Panc1 (cell line): ENCODE measurements at places on chromosomes 12 and 14.

- DNase-seq, result no peak
These were observed 286.9 kb downstream of the ERC1 start for GRCh38 chr12:1277905-1278304.

GRCh38 chr14:94598816-94599655 lies 13.2 kb upstream of the SERPINA3 start:
- no peak for DNase-seq

DNA sequence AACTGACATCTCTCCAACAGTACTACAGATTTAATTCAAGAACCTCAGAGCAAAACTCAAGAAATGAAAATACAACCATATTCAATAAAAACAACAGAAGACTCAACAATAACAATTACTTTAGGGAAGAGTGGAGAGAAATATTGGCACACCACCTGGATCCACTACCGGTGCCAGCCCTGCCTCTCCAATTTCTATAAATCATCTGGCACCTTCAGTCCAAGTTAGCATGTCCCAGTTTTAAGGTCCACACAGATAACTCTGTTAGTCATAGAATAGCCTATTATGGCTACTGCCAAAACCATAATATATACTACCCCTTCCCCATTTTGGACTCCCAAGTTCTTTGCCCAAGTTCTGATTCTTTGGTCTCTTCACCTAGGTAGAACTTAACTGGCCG lies 69.9 kb upstream of the PSMA6 start:
- no peak for DNase-seq

DNA sequence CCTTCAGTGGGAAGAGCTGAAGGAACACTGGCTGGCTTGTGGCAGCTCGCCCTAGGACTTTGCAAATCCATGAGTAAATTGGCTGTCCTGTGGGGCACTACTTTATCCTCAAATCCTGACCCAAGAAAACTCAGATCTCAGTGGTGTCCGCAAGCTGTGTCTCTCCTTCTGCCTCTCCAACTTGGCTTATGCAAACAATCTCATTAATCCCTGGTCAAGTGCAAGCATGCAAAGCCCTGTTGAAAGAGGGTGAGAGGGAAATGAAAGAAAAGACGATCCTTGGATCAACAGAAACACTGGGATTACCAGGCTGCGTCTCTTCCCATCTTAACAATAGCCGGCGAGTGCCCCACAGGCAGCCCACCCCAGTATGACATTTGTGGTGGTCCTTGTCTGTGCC lies 901.6 kb downstream of the BCL11B start:
- DNase-seq, result no peak

GRCh38 chr14:64899958-64900357 lies 14.3 kb upstream of the CHURC1 start:
- DNase-seq, result no peak

DNA sequence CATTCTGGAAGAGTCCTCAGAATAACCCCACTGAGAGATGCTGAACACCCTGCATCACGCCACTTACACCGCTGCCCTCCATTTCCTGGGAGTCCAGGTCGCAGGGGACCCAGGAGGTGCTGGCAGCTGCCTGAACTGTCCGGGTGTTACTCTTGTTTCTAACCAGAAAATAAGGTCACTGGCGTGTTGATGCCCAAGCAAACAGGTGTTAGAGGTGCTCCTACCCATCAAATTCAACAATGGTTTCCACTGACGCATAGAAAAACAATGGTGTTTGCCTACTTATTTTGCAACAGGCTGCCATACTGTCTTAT lies 23.8 kb downstream of the PITPNM2 start:
- DNase-seq, result no peak

DNA sequence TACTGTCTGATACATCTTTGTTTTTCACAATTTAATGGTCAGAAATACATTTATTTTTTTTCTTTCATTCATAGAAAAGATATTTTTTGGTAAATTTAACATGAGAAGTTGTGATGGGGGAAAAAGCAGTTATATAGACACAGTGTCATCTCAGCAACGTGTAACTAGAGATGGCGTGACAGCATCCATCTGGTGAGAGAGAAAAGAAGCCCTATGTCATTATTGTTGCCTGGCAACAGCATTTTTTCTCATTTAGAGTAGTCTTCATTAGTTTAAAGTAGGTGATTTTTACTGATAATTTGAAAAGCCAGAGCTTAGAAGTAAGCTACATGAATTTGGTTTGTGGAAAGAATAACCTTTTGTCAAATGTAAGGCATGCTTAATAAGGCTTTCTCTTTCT lies 128.6 kb downstream of the ACSS3 start:
- no peak for DNase-seq

DNA sequence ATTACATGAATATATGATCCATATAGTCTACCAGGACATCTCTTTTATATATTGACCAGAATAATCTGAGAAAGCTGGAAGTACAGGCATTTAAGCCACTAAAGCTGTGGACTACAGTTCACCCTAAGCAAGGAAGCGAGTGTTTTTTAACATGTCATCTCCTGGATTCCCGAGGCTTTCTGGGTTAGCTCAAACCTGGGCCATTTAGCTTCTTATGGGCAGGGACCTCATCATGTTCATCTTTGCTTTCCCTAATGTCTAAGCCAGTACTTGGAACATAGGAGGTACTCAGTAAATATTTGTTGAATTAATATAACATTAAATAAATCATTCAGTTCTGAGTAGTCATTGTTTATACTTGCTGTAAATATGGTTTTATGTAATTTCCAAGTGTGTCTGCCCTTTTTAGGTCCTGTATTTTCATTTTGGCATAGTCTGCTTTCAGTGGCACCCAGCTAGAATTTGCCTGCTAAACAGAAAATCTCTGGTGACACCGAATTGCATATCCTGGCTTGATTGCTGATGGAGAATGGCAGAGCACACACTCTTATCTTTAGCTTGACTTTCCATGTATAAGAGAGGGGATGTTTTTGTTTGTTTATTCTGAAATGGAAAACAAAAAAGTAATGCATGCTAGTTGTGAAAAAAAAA lies 344.5 kb downstream of the ZFP36L1 start:
- no peak for DNase-seq

- DNase-seq, result no peak
These were observed 15.8 kb downstream of the FAM222A start for GRCh38 chr12:109729371-109729781.

- DNase-seq, result no peak
These were observed 2.6 kb downstream of the IFFO1 start for GRCh38 chr12:6553051-6553868.

- DNase-seq, result no peak
These were observed 98.9 kb downstream of the CMKLR1 start for GRCh38 chr12:108240027-108240785.

- no peak for DNase-seq
These were observed 5.2 kb downstream of the GPR132 start for GRCh38 chr14:105059925-105060565.

DNA sequence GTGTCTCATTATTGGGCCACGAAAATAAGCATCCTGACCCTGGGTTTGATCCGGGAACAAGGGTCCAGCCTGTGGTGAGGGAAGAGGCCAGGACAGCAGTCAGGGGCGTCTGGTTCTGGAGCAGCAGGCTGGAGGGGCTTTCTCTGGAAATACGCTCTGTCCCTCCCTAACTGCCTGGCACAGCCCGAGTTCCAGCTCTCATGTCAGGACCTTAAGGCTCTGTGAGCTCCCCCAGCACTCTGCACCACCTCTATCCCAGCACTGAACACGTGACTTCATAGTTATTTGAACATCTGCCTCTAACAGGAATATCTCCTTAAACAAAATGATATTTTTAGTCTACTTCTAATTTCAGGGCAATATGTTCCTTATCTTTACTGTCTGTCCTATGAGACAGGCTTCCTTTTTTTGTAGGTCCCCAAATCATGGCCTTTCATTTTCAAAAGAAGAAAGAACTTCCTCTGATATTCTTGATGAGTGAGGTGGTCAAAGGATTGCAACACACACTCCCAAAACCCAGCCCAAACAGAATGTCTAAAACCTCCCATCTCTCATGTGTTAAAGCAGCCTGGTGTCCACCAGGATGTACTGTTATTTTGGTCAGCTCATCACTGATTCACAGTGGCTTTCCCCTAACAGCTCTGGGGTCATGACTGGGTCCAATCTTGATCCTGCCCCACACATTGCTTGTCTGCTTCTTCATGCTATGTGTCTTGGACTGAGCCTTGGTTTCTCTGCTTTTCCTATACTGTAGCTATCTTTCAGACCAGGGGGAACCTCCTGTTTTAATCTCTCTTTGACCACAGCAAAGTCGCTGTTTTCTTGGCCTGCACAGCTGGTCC lies 9.7 kb downstream of the AQP6 start:
- no peak for DNase-seq

DNA sequence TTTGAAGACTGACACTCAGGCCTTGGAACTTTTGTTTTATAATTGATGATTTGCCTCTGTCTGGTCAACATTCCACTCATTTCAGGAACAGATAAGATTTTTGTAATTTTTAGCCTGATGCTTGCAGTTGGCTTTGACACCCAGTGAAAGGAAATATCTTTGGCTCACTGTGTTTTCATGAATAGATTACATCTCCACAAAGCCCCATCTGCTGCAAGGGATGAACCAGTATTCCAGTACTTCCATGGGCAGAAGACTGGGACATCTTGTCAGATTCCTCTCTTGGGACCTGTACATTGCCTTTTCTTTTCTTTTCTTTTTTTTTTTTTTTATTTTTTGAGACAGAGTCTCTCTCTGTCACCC lies 28.4 kb downstream of the GSG1 start:
- DNase-seq, result no peak

GRCh38 chr12:6787309-6787708 lies 2.0 kb upstream of the CD4 start:
- no peak for DNase-seq

- DNase-seq, result no peak
These were observed 315 bp downstream of the LTB4R2 start for GRCh38 chr14:24310265-24310645.

- no peak for DNase-seq
These were observed 326.7 kb downstream of the ADGRD1 start for GRCh38 chr12:131280426-131280825.

- peak; percentile 5 for DNase-seq
These were observed 33.8 kb downstream of the STK38L start for GRCh38 chr12:27277846-27278260.

GRCh38 chr14:72311116-72311515 lies 378.9 kb downstream of the RGS6 start:
- DNase-seq, result no peak

GRCh38 chr14:54719406-54719805 lies 152.5 kb downstream of the SAMD4A start:
- DNase-seq, result no peak

DNA sequence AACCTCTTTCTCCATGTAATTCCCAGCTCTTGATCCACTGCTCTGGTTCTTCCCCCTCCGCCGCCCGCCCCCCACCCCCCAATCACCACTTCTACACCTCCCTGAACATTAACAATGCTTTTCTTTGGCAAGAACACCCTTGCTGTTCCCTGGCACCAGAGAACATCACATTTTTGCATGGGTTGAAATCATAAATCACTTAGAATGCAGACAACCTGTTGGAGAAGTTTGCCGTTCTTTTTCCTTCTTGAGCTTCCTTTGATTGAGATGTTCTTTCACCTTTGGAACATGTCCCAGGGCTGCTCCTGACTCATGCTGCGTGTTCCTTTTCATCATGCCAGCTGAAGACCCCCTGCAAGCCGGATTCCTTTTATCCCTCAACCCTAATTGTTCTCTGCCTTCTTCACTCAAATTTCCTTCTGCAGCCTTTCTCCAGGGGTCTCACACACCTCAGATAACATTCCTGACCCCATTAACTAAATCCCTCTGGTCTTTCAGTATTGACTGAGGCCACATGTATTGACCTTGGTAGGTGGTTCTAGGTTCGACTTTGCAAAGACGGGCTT lies 294.1 kb upstream of the TMPO start:
- no peak for DNase-seq

- DNase-seq, result no peak
These were observed 281.7 kb upstream of the AMIGO2 start for GRCh38 chr12:47361389-47362021.

GRCh38 chr12:131221957-131222328 lies 268.2 kb downstream of the ADGRD1 start:
- no peak for DNase-seq

GRCh38 chr12:106274575-106275121 lies 26.8 kb upstream of the CKAP4 start:
- DNase-seq, result no peak

- DNase-seq, result no peak
These were observed 565 bp upstream of the KLHL42 start for GRCh38 chr12:27779416-27779919.

- DNase-seq, result no peak
These were observed 19.4 kb downstream of the TMEM116 start for GRCh38 chr12:111993292-111994150.

- DNase-seq, result no peak
These were observed 723 bp upstream of the NFE2 start for GRCh38 chr12:54301428-54302048.

DNA sequence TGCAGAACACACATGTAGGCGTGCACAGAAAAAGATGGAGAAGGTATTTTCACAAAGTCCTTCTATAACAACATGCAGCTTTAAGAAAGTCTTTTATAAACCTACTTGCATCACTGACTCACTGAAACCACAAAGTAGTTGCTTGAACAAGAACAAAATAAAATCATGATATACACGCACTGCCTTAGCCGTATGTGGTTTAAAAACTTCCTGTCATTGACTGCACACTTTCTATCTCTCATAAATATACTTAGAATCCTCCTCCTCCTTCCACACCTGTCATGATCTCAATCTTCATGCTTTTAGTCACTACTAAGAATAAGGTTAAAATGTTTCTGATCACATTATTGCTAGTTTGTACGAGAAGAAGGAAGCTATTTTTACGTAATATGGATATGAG lies 31.8 kb upstream of the RAD51AP1 start:
- DNase-seq, result no peak

DNA sequence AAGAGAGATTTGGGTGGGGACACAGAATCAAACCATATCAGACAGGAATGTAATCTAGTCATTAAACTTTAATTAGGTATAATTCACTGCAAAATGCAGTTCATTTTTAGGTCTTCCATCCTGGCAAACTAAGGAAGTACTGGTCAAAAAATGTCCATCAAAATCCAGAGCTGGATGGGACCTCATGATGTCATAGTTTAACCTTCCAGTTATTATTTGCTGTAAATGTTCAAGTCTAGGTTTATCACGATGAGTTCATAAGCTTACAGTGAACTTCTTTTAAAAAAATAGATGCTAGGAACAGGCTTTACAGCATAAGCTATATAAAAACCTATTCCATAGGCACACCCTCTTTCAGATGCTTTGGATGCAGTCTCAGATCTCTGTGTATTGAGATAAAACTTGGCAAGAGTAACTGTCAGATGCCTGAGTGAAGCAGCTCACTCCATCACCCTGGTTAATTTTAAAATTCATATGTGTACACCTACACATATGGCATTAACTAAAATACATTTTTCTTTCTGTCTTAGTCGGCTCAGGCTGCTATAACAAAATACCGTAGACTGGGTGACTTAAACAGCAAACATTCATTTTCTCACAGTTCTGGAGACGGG lies 7.9 kb downstream of the SSPN start:
- DNase-seq, result no peak

GRCh38 chr14:77092676-77093075 lies 5.4 kb upstream of the CIPC start:
- no peak for DNase-seq

GRCh38 chr12:60191676-60192359 lies 596.0 kb downstream of the SLC16A7 start:
- no peak for DNase-seq

- DNase-seq, result no peak
These were observed 43.1 kb upstream of the A2ML1 start for GRCh38 chr12:8779281-8779680.

- no peak for DNase-seq
These were observed 421.5 kb upstream of the MDGA2 start for GRCh38 chr14:48096897-48097296.
